T-helper 22 cell (primary cell): ENCODE measurements at places on chromosomes 13 and 19.
A peak's percentile ranks its signal among the peaks of the same experiment; 100 is the strongest.

- DNase-seq, result peak; percentile 30
These were observed 28.5 kb upstream of the NPAS1 start for GRCh38 chr19:46990991-46991676.

- no peak for DNase-seq
These were observed 95.2 kb downstream of the LRCH1 start for GRCh38 chr13:46648166-46648607.

DNA sequence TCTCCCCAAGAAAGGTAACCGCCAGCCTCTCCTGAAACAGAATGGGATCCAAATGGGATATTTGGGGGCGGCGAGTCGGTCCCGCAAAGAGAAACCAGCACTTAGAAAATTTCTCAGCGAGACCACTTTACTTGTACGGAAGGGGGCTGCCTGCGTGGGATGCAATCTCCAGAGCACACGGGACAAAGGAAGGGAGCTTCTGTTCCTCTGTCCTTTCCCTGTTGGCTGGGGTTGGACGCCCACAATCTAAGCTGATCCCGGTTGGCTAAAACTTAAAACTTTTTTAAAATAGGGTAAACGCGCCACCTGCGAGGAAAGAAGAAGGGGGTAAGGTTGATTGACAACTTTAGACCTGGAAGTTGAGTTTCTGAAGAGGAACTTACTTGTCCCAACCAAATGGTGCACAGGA is 826 bp upstream of the BSG start:
- peak; percentile 19 for DNase-seq

GRCh38 chr19:10812902-10813404 is 23.1 kb downstream of the TMED1 start:
- DNase-seq, result no peak

GRCh38 chr19:54383330-54383729 is 18.6 kb upstream of the LAIR1 start:
- no peak for DNase-seq

DNA sequence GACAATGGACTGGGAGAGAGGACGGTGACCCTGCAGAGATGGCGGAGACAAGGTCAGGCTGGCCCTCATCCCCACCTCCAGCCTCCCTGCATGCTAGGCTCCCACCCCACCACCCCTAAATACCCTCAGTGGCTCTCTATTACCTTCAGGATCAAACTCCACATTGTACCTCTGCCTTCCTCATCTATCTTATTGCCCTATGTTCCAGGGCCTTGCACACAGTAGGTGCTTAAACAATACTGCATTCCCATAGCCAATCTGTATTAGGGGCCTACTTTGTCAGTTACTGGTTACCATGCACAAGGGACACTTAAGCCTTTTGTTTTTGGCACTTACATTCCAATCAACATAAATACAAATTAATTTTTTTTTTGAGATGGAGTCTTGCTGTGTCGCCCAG is 6.5 kb downstream of the PALM3 start:
- no peak for DNase-seq

GRCh38 chr13:32153056-32153455 is 121.5 kb downstream of the FRY start:
- no peak for DNase-seq

DNA sequence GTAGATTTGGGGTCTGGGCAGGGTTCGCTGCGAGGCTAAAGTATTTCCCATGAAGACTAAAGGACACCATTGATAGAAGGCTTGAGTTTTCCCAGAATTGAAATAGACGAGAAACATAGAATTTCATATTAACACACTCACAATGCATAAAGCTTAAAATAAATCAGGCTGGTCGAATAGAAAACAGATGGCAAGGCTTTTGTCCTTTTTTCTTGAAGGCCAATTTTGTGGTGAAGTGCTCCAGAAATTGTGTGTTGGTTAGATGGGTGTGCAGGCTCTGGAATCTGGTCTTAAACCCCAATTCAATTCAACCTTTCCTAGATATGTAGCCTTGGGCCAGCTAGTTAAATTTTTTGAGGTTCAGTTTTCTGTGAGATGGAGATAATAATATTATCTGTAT is 56.9 kb upstream of the LRCH1 start:
- DNase-seq, result no peak

- DNase-seq, result no peak
These were observed 1055.6 kb downstream of the PCDH17 start for GRCh38 chr13:58687148-58687547.

GRCh38 chr13:44365008-44365407 is 8.6 kb upstream of the SERP2 start:
- DNase-seq, result no peak

DNA sequence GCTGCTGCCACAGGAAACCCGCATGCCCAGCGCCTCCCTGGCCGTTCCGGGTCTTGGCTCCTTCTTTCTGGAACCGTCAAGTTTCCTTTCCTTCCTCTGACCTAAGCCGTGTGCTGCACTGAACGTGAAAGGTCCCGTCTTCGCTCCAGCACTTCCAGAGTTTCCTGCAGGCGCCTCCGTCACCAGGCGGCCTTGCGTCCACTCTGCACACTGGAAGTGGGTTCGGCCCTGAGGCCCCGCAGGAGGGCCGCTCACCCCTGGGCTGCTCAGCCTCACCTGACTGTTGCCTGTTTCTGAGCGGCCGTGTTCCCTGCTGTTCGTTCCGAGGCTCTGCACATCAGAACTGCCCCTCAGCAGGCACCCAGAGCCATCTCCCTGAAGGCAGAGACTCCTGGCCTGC is 12.3 kb upstream of the MEX3D start:
- no peak for DNase-seq

GRCh38 chr19:4749870-4750590 is 26.4 kb upstream of the DPP9 start:
- DNase-seq, result no peak

- no peak for DNase-seq
These were observed 1.3 kb upstream of the ZNF30 start for GRCh38 chr19:34925278-34925855.

DNA sequence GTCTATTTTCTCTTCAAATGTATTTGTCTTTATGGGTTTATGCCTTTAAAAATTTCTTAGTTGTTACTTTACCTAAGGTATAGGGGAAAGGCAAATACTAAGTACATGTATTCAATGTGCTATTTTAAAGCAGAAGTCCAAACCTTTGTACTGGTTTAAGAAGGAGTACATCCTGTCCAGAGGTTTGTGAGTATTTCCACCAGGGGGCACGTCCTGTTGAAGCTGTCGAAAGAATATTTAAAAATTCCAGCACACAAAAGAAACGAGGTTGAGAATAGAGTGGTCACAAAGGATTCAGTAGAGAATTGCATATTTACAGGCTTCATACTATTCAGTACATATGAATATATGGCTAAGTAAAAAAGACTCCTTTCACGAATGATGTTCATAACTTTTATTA is 59.8 kb downstream of the URI1 start:
- no peak for DNase-seq

- DNase-seq, result no peak
These were observed 56.4 kb downstream of the SIPA1L3 start for GRCh38 chr19:37963190-37963936.

GRCh38 chr13:83753912-83754624 is 128.2 kb downstream of the SLITRK1 start:
- no peak for DNase-seq

DNA sequence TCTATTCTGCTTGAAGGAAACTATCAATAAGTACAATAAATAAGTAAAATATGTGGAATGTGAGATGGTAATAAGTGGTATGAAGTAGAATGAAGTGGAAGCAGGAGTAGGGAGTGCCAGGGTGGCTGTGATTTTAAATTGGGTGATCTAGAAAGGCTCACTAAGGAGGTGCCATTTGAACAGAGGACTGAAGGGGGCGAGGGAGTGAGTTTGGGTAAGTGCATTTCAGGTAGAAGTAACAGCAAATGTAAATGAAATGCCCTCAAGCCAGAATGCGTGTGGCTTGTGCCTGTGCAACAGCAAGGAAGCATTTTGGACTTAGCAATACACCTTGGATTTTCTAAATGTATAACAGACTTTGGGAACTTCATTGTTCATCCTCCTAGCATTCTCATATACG is 77.1 kb downstream of the CCNA1 start:
- no peak for DNase-seq

GRCh38 chr13:90084684-90085290 is 1262.7 kb upstream of the MIR17HG start:
- no peak for DNase-seq

DNA sequence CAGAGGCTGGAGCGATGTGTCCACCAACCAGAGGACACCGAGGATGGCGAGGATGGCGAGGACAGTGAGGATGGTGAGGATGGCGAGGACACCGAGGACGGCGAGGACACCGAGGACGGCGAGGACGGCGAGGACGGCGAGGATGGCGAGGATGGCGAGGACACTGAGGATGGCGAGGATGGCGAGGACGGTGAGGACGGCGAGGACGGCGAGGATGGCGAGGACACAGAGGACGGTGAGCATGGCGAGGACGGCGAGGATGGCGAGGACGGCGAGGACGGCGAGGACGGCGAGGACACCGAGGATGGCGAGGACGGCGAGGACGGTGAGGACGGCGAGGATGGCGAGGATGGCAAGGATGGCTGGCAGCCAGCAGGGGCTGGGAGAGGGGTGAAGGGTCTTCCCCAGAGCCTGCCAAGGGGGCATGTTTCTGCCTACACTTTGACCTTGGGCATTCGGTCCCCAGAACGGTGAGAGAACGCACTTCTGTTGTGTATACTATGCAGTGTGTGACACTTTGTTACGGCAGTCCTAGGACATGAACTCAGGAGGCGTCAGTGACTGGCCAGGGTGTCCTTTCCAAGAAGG is 44.4 kb upstream of the ATP11A start:
- no peak for DNase-seq

DNA sequence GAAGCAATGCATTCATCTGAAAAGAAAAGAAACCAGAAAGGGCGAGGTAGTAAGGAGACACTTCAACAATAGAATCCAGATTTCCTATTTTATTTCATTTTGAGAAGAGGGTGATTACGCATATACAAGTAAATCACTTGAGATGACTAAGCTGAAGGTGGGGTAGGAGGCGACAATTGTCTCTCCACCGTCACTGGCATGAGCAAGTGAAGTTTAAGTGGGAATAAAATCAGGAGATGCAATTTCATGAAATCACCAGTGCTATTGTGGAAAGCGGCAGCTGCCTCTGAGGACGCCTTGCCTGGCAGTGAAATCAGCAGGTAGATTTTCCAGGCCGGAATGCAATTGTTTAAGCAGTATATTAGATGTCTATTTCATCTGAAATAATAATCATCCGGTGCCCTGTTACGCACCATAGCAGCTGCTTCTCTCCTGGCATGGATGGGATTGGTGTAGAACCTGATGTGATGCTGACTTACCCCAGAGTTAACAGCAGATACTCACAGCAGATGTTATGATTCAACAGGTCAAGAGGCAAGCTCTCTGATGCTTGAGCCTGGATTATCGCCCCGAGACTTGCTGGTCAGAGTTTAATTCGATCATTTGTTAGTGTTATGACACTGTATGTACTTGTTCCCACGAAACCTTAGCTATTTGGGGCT is 64.3 kb downstream of the RASL11A start:
- no peak for DNase-seq

DNA sequence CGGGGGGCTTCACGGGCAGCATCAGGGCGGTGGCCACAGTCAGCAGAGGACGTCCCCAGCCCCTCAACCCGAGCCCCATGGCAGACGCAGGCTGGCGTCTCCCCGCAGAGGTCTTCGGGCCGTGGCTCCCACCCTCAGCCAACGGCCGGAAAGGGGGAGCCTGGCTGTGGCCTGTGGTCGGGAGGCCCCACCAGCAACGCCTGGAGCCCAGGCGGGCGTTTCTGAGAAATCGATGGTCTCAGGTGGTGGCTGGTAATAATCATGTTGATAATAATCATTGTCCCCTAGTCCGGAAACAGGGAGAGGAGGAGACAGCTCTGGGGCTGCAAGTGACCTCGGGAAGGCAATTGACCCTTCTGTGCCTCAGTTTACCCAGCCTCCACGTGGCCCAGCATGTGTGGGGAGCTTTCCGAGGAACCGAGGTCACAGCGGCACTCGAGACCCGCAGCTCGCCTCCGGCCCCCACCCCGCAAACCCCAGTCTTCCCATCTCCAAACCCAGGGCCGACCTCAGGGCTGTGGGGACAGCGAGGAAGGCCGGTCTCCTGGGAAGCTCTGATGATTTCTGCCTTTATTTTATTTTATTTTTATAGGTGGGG is at the start of gene PRSS57:
Gene PRSS57 (minus strand): TSS at position 101 of the 598 bp plus-strand sequence. CDS start 22 bp downstream, at position 79.
- DNase-seq, result no peak

DNA sequence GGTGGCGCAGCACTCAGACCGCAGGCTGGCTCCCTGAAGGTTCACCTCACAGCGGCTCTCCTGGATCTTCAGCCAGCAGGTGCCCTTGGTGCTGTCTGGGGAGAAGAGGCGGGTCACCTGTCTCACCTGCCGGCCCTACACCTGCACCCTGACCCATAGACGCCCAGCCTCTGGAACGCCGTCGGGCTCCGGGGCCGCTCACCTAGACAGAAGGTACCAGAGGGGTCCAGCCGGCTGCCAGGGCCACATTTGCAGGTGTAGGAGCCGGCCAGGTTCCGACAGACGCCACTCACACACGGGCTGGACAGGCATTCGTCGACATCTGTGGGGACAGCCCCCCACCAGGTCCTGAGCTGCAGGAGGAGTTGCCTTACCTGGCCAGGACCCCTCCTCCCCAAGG is 22.9 kb downstream of the FBN3 start:
- DNase-seq, result no peak

GRCh38 chr19:49347835-49348234 is 12.6 kb downstream of the CD37 start:
- no peak for DNase-seq

GRCh38 chr13:45714170-45714569 is 12.1 kb downstream of the CBY2 start:
- no peak for DNase-seq

- no peak for DNase-seq
These were observed 31.6 kb upstream of the METTL21C start for GRCh38 chr13:102726430-102726829.

DNA sequence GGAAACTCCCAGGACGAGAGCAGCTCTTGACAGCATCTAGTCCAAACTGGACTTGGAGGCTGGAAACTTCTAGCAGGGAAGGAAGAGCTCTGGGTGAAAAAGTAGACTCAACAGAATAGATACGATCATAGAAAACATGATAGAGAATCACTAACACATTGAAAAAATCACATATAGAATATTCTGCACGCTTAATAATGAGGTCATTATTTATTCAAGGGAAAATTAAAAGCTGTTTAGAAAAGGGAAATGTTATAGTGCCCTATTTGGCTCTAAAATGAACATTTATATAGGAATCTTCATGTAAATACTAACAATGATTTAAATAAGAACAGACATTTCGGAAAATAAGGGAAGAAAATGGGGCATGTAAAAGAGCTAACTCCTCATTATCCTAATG is 15.1 kb downstream of the KL start:
- DNase-seq, result no peak

DNA sequence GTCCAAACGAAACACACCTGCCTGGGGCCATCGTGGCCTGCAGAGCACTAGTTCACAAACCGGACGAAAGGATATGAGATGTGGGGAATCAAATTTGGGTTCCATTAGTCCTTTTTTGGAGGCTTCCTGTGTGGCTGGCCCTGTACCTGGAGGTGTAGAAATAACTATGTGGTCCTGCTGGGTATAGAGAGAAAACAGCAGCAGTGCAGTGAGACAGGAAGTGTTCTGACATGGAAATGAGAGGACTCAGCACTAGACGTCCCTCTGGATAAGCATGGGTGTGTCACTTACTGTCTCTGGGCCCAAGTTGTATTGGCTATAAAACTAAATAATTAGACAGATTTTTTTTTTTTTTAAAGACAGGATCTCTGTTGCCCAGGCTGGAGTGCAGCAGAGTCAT is 12.3 kb downstream of the KDELR1 start:
- no peak for DNase-seq

GRCh38 chr19:48081106-48081505 is 29.5 kb downstream of the PLA2G4C start:
- DNase-seq, result no peak

- no peak for DNase-seq
These were observed 474.0 kb downstream of the FOXO1 start for GRCh38 chr13:40192452-40192851.

- no peak for DNase-seq
These were observed 11.1 kb downstream of the SAE1 start for GRCh38 chr19:47141695-47142094.
